SK-N-SH (cell line): ENCODE measurements at places on chromosomes 5 and 9.

- no peak for DNase-seq
These were observed 18.8 kb downstream of the TRIO start for GRCh38 chr5:14161825-14162556.

DNA sequence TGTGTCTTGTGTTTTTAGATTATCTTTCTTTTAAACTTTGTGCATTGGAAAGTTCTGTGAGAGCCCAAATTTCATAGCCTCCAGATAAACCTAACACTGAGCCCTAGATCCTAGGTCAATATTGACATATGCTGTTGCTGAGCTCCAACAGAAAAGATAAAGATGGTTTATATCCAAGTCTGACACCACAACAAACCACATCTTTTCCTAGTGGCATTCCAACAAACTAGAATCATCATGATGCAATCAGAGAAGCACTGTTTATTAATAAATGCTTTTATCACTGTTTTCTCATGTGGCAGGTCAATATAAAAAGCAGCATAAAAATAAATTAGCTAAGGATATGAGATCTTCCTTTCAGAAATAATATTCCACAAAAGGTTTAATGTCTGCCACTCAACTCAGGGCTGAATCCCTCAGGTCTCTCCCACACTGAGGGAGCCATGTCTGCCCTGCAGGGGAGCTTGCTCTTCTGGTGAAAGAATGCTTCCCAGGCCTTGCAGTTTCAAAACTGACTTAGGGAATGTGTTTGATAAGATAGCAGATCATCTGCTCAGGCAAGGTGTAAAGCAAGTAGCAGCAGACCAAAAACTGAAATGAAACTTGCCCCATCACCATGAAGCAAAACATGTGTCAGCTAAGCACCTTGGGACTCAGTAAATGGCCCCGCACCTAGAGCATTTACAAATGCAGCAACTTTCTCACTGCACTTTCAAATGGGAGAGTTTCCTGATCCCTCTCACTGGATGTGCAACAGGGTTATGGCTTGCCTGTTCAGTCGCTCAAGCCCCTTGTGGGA lies 493.0 kb downstream of the AGTPBP1 start:
- no peak for DNase-seq

GRCh38 chr9:33375841-33376321 lies 26.5 kb downstream of the AQP7 start:
- no peak for DNase-seq

- DNase-seq = no peak
These were observed 39.0 kb downstream of the PRKACG start for GRCh38 chr9:68974901-68975300.

DNA sequence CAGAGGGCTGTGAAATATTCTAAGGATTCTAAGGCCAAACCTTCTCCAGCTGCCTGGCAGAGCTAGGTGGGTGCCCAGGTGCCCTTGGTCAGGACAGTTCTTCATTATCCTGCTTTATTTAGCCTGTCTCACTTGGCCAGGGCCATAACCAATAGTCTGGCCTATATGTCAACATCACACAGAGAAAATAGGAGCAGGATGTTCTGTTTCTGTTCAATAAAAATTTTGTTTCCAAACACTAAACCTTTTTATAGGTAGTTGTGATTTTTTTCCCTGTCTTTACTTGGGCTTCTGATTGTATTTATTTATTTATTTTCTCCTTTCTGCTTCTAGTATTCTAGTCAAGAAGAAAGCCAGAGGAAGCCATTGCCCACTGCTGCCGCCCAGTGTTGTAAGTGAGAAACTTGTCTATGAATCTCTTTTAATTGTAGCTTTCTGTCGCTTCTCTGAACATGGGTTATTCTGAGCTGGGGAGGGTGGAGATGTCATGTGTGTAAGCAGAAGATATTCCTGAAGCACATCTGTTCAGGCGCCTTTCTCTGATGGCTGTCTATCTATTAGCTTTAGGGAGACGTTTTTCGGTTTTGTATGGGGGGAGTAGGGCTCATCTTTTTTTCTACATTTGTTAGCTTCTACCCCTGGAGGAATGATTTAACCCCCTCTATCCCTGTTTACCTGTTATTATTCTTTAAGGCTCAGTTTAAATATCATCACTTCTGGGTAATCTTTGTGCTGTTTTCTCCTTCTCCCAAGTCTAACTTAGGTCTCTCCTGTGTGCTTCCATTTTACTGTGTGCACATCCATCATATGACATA lies 97.1 kb downstream of the UNC13B start:
- peak; percentile 42 for DNase-seq

GRCh38 chr5:142841511-142842265 lies 71.5 kb downstream of the ARHGAP26 start:
- peak; percentile 48 for DNase-seq

DNA sequence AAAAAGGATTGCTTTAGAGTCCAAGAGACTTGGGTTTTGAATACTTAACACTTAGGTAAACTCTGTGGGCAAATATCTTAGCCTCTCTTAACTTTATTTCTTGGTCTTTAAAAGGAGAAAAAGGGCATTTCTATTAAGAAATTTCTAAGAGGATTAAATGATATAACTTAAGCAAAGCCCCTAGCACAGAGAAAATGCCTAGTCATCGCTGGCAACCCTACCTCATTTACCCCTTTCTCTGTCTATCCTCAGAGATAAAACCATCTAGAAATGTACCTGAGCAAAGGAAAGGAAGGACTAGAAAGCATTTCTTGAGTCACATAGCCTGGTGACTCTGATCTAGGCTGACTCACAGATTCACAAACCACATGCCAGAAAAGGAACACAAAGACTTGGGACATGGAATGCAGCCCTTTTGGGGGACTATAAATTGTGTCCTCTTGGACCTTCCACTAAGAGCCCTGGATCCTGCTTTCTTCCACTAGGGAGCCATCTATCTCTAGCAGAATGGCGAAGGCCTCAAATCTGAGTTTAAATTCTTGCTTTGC lies 120.6 kb downstream of the FOXD1 start:
- no peak for DNase-seq

DNA sequence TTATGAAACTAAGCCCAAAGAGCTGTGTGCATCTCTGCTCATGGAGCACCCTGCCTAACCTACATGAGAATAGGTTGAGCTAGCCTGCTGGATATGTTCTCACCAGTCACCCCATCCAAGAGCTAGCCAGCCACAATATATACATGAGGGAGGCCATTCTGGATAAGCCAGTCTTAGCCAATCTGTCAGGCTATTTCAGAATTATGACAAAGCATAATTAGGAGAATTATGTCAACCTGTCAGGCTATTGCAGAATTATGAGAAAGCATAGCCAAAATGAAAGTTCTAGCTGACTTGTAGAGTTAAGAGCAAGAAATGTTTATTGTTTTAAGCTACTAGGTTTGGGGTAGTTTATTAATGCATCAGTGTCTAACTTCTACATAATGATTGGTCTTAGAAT lies 189.8 kb downstream of the WDR70 start:
- no peak for DNase-seq

DNA sequence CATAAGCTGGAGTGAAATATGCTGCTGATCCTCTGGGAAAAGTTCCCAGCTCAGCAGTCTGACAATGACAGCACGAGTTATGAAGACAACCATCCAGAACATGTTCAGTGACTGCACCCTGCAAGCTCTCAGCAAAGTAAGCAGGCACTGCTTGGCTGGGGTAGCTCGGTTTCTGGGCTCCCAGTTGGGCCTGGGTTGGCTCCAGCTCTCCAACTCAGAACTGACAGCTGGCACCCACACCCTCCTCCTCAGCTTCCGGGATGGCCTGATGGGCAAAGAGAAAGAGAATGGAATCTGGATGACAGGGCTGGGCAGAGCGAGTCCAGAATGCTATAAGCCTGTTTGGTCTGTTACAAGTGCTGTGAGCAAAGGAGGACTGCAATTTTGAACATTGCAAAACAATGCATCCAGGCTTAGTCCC lies 185.0 kb downstream of the CSNK1G3 start:
- no peak for DNase-seq

- DNase-seq = no peak
These were observed 13.8 kb downstream of the SGTB start for GRCh38 chr5:65708145-65708544.

GRCh38 chr9:95049761-95050160 lies 267.7 kb downstream of the FANCC start:
- no peak for DNase-seq

DNA sequence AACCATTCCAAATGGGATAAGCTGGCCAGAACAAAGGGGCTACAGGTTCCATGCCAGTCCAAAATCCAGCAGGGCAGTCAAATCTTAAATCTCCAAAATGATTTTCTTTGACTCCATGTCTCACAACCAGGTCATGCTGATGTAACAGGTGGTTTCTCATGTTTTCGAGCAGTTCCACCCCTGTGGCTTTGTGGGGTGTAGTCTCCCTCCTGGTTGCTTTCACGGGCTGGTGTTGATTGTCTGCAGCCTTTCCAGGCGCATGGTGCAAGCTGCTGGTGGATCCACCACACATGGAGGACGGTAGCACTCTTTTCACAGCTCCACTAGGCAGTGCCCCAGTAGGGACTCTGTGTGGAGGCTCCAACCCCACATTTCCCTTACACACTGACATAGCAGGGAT lies 425.5 kb upstream of the FTMT start:
- no peak for DNase-seq

DNA sequence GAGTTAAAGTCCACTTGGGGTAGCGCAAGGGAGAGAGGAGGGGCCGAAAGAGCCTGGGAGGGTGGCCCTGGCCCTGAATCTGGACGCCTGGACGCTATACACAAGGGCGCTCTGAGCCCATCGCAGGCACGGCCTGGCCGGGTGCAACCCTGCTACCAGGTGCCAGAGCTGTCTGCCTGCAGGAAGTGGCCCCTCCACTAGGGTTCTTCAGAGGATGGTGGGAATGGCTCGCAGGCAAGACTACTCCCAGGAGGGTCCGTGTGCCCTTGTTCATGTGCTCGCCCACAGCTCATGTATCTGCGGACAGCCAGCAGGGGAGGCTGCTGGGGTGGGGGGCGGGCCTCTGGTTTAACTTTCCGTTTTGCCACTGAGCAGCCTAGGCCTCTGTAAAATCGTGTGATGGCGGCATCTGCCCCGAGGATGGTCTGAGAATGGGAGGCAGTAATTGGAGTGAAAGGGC lies 1.4 kb upstream of the NKD2 start:
- no peak for DNase-seq
